A172 (cell line): ENCODE measurements at places on chromosomes 16 and 17.

- DNase-seq: peak; percentile 86
Observed at GRCh38 chr17:43694081-43694870, 32.6 kb upstream of the MEOX1 start.

DNA sequence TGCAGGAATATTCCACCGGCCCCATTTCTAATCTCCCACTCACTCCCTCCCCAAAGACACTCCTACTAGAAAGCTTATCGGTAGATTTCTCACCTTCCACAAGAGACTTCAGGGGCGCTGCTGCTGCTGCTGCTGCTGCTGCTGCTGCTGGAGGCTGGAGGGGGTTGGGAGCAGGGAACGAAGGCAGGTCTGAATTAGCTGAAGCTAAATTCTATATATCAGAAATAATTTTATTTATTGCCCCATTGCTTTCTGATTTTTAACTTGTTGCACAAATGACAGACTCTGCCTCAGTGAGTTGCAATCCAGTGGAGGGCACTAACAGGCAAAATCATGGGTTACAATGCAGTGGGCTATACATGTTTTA is 25.8 kb upstream of the HLF start:
- no peak for DNase-seq

GRCh38 chr17:45310380-45311324 is 6.2 kb downstream of the MAP3K14 start:
- DNase-seq: no peak

GRCh38 chr16:74768239-74768638 is 6.4 kb downstream of the FA2H start:
- no peak for DNase-seq

DNA sequence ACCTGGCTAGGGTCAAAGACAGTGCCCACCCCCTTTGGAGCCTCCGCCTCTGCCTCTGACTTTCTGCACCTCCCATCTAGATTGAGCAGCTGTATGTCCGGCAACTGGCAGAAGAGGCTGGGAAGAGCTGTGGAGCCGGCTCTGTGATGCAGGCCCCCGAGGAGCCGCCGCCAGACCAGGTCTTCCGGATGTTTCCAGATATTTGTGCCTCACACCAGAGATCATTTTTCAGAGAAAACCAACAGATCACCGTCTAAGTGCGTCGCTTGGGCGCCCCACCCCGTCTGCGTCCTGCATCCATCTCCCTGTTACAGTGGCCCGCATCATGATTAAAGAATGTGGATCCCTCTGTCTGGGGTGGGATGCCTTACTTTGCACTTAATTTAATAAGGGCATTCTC is 22.1 kb downstream of the IRF8 start:
- peak; percentile 32 for DNase-seq

DNA sequence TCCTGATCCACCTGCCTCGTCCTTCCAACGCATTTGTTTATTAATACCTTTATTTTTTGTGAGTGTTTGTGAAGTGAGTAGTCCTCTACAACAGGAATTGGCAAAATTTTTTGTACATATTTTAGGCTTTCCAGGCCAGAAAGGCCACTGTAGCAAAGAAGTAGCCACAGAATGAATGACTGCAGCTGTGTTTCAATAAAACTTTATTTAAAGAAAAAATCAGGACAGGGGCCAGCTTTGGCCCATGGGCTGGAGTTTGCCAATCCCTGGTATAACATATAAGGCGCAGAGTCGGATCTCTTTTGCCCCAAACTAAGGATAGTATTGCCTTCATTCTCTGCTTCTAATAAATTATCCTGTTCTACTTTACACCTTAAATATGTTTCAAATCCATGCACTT is 198.0 kb upstream of the COX10 start:
- DNase-seq: no peak

DNA sequence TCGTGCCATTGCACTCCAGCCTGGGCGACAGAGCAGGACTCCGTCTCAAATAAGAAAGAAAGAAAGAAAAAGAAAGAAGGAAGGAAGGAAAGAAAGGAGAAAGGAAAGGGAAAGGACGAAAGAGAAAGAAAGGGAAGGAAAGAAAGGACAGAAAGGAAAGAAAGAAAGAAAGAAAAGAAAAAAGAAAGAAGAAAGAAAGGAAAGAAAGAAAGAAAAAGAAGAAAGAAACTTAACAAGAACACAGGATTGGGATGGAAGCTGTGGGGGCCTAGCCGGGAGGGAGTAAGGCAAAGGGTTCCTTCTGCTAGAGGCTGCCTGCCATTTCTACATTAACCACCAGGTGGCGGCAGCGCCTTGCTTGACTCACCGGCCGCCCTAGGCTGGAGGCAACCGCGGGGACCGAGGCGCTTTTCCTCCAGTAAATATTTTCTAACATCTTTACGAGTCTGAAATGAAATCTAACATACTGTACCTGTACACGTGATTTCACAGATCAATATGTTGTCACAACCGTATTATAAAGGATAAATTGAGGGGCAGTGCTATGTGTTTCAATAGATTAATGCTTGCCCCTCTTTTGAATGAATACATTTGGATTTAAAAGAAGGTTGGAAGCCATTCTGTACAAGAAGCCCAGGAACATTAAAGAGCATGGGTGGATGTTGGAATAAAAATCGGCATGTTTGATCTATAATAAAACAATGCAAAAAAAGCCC is 6.1 kb downstream of the GJD3 start:
- peak; percentile 85 for DNase-seq

- no peak for DNase-seq
Observed at GRCh38 chr16:89042711-89043551, 50.7 kb upstream of the ACSF3 start.

- no peak for DNase-seq
Observed at GRCh38 chr17:32927724-32928585, at the start of gene TMEM98. TMEM98 (plus strand) TSS chr17:32928153; CDS start chr17:32931529, 3,376 bp downstream.

DNA sequence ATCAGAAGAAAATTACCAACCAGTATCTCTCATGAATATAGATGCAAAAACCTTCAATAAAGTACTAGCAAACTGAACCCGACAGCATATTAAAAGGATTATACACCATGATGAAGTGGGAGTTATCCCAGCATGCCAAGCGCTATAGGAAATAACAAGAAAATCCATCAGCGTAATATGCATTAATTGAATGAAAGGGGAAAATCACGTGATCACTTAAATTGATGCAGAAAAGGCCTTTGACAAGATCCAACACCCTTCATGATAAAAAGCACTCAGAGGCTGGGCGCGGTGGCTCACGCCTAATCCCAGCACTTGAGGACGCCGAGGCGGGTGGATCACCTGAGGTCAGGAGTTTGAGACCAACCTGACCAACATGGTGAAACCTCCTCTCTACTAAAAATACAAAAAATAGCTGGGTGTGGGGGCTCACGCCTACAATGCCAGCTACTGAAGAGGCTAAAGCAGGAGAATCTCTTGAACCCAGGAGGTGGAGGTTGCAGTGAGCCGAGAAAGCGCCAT is 4.8 kb downstream of the CTRB2 start:
- no peak for DNase-seq

DNA sequence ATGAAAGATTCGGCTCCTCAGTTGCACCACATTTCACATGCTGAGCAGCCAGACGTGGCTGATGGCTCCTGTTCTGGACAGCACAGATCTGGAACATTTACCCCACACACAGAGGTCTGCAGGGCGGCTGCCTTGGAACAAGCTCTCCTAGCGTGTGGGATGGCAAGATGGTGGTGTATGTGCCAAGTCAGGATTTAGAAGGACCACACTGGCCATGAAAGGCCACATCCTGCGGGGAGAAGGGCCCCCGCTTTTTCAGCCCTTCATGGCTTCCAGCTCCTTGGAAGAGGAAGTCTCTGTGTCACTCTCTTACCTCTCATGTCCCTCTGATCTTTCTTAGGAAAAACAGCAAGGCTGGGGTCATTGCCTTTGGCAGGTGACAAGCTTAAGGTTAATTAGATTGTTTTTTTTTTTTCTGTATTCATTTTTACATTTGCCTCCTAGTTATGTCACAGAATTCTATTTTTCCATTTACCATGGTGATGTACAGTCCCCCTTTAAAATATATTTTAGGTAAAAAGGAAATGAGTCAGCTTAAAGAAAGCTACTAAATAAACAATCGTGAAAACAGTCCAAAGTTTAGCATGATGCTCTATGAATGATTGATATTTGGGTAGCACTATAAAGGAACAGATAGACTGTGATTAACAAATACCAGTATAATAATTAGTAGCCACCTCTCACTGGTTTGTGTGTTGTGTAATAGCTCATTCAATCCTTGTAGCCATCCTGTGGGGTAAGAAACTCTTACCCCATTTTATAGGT is 396.6 kb downstream of the CPPED1 start:
- DNase-seq: peak; percentile 39

- no peak for DNase-seq
Observed at GRCh38 chr16:55346475-55346874, 22.5 kb downstream of the IRX6 start.

DNA sequence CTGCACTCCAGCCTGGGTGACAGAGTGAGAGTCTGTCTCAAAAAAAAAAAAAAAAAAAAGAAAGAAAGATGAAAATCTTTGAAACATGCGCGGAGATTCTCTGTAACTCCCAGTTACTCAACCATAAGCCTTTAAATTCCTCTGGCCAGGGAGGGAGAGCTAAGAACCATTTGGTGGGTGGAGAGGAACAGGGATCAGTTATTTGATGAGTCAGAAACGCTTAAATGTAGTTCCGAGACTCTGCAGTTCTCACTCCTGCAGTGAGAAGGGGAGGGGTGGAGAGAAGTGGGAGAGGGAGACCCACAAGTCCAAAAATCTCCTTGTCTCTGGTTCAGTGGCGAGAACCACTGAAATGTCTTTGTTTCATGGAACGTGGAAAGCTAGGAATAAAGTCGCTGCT is 266.7 kb downstream of the SOX9 start:
- DNase-seq: peak; percentile 95

GRCh38 chr17:41785859-41786226 is 668 bp downstream of the JUP start:
- peak; percentile 40 for DNase-seq

DNA sequence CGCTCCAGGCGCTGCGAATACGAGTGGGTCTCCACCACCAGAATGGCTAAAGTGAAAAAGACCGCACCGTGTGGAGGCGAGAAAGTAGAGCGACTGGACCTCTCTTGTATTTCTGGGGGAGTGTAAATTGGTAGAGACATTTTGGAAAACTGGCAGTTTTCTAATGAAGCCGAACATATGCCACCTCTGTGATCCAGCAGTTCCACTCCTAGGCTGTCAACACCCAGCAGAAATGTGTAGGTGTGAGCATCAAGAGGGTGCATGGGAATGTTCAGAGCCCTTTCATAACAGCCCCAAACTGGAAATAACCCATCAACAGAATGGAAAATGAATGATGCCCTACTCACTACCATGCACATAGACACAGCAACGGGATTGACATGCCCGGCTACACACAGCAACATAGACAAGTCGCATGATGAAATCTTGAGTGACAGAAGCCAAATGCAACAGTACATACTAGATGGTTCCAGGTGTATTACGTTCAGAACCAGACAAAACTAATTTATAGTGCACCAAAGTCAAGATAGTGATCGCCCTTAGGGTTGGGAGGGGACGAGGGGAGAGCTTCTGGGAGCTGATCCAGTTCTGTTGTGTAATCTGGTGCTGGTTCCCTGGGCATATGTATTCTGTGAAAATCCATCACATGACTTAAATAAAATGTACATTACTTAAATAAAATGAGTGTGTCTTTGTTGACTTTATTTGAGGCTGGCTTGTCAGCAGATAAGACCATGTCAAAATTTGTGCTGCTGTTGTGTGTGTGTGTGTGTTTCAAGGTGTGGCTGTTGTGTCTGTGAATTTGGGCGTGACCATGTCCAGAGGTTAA is 877 bp upstream of the BCL7C start:
- DNase-seq: no peak

- DNase-seq: no peak
Observed at GRCh38 chr17:73552300-73553048, 91.8 kb downstream of the SDK2 start.

DNA sequence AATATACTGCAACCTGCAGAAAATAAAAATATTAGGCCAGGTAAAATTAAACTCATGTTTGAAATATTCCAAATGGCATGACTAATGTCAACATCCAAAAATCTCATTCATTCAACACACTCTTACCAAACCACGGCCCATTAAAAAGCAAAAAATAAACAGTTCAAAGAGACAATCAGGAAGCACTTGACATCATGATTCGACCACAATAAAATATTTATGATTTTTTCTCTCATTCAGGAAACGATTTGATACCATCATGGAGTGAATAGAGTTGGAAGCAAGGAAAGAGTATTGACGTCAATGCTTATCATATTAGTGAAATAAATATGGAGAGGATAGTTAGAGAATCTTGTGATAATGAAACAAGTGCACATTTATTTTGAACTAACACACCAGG is 354.1 kb downstream of the KCNJ2 start:
- no peak for DNase-seq

GRCh38 chr17:42107597-42108576 is 4.6 kb downstream of the DHX58 start:
- no peak for DNase-seq

DNA sequence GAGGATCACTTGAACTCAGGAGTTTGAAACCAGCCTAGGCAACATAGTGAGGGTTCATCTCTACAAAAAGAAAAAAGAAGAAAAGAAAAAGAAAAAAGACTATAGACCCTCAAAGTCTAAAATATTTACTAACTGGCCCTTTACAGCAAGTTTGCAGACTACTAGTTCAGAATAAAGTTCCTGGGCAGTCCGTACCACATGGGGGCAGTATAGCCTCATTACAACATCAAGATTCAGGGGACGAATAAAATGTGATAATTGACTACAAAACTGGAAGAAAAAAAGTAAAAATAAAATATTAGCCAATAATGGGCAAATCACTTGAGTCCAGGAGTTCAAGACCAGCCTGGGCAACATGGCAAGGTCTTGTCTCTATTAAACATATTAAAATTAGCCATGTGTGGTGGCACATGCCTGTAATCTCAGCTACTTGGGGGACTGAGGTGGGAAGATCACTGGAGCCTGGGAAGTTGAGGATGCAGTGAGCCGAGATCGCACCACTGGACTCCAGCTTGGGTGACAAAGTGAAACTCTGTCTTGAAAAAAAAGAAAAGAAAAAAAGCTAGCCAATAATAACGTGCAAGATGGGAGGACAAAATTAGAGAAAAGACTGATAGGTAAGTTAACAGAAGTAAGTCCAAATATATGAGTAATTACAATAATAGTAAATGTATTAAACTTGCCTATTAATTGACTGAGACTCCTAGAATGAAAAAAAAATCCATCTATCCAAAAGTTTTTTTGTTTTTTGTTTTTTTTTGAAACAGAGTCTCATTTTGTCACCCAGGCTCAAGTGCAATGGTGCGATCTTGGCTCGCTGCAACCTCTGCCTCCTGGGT is 129.4 kb upstream of the SEC14L1 start:
- peak; percentile 53 for DNase-seq

- no peak for DNase-seq
Observed at GRCh38 chr16:88721236-88721635, 14.9 kb downstream of the CTU2 start.

- DNase-seq: no peak
Observed at GRCh38 chr16:13439766-13440165, 480.2 kb upstream of the ERCC4 start.

DNA sequence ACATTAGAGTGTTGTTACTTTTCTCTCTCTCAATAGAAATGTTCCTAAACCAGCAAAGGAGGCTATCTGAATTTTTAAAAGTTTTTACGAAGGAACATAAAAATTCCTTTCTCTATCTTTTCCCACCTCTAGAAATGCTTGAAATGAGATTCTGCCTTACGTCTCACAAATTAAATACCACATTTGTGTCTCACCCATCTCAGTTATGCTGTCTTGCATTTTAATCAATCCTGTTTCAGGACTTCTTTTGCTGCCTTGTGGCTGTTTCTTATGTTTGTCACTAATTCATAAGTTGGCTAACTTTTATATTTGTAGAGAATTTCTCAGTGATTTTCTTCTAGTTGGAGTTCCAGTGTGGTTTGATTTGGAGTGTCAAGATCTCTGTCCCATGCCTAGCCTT is 3.5 kb downstream of the OMG start:
- no peak for DNase-seq

GRCh38 chr16:14566599-14566998 is 63.5 kb downstream of the PARN start:
- no peak for DNase-seq
